HepG2 (cell line): ENCODE measurements at places on chromosomes 13 and 19. TPM values are rescaled to one million over a fixed set of nuclear protein-coding genes. Genes with fewer than 3 reads are reported as not detected.
A peak's percentile ranks its signal among the peaks of the same experiment; 100 is the strongest.

DNA sequence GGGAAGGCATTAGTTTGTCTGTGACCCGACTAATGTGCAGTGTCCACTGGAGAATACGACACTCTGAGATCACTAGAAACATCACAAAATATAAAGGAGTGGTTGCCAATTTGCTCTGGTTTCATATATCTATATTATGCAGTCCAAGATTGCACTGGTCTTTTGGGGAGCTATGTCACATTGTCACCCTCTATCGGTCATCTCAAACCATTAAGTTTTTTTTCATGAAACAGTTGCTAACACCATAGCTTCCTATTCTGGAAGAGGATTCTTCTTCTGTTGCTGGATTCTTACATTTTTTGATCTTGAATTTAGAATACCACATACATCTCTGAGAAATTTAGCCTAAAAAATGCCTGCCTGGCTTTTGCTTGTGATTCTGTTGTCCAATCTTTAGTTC is 168.6 kb downstream of the LACC1 start:
- no peaks in the 10 kb centered on the region for H3K4me1 ChIP-seq
- DNase-seq: peak; percentile 5
- no peak overlapping the region for H3K4me3 ChIP-seq
- no peak overlapping the region for H3K27ac ChIP-seq
- H3K36me3 ChIP-seq: no peaks in the 10 kb centered on the region

DNA sequence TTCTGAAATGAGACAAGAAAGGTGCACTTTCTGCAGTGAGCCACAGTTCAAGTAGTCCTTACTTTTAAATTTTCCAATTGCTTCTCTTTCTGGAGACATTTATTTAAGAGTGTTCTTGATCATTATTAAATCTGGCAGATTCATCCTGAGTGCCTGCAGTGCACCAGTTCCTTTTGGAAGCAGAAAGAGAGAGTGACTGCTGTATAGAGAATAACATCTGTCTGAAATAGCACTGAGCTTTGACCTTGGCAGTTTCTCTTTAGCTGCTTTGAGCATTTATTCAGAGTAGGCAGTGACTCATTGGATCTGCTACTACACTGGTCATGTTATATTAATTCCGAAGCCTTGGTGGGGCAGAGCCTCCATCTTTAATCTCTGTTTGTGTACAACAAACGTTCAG is 1373.7 kb downstream of the PCDH9 start:
- H3K27ac ChIP-seq: no peak overlapping the region
- no peaks in the 10 kb centered on the region for H3K4me1 ChIP-seq
- DNase-seq: no peak
- H3K4me3 ChIP-seq: no peak overlapping the region

B3GNT8 gene
- total RNA-seq: 1.9 and 2.3 TPM in 2 replicates

GRCh38 chr19:41309180-41310032 is 566 bp upstream of the CCDC97 start:
- peaks cover 28% of the 10 kb centered on the region for H3K4me1 ChIP-seq
- peaks cover 44% of the 10 kb centered on the region for H3K36me3 ChIP-seq
- no peaks in the 10 kb centered on the region for H3K27me3 ChIP-seq
- no peak for DNase-seq

DNA sequence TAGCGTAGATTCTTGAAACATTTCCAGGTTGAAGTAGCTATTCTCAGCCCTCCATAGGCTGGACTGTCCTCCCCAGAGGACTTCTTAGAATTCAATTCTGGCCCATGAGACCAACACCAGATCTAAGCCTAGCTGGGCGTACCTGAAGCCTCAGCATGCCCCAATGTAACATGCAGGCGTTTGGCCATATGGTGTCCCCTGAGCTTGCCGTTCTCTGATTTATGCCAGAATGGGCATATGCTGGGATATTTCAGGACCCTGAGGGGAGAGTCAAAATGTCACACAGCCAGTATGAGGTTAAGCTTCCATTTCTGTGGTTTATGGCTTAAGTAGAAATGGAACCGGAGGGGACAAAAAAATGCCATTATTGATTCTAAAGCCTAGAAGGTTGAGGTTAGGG is 317.7 kb upstream of the OBI1 start:
- no peak overlapping the region for H3K27ac ChIP-seq
- no peak overlapping the region for H3K4me3 ChIP-seq
- no peaks in the 10 kb centered on the region for H3K27me3 ChIP-seq

FPR3 gene
- not detected in 2 replicates for total RNA-seq

- no peaks in the 10 kb centered on the region for H3K27me3 ChIP-seq
- no peak overlapping the region for H3K27ac ChIP-seq
- no peak overlapping the region for H3K4me3 ChIP-seq
- H3K36me3 ChIP-seq: no peaks in the 10 kb centered on the region
Observed at GRCh38 chr13:65959305-65959704, 1270.8 kb downstream of the PCDH9 start.

DNA sequence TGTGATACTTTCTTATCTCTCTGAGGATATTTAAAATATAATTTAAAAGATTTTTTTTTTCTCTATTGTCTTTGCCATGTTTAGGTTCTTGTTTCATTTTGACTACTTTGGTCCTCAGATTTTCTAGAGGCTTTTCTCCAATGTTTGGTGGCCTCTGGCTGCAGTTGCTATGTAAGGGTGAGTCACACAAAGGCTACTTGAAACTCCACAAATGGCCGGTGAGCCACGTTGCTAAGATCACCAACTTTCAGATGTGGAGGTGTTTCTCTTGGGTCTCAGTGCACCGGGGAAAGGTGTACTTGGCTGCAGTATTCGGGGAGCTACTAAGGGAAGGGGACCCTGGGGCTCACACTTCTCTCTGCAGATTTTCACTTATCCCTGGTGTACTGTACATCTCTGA is 248.1 kb downstream of the HS6ST3 start:
- H3K27ac ChIP-seq: no peak overlapping the region
- no peaks in the 10 kb centered on the region for H3K36me3 ChIP-seq
- H3K4me1 ChIP-seq: no peaks in the 10 kb centered on the region
- H3K27me3 ChIP-seq: 0 out of 3 replicates have a peak, but pooled peaks cover 2% of the 10 kb centered on the region
- H3K4me3 ChIP-seq: no peak overlapping the region

- peak overlapping the region; percentile 100 for H3K27ac ChIP-seq
- peak overlapping the region; percentile 85 for H3K4me3 ChIP-seq
- no peaks in the 10 kb centered on the region for H3K36me3 ChIP-seq
- H3K27me3 ChIP-seq: no peaks in the 10 kb centered on the region
- DNase-seq: peak; percentile 81
Observed at GRCh38 chr19:47112166-47112996, 1.2 kb downstream of the ZC3H4 start.

LHB gene
- not detected in 2 replicates for total RNA-seq
